ENCODE measurements at places on chromosomes 4 and X.

- no peak for DNase-seq
Observed at GRCh38 chr4:80324171-80324570, 11.4 kb upstream of the CFAP299 start.

DNA sequence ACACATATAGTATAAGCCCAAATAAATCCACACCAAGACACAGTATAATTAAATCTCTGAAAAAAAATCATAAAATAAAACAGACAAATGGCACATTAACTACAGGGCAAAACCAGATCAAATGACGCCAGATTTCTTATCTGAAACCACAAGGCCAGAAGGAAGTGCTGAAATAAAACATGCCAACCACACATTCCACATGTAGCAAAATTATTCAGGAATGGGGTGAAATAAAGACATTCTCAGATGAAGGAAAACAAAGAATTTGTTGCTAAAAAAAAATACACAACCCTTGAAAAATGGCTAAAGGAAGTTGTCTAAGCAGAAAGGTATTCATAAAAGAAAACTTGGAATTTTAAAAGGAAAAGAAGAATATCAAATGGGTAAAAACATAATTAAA lies 4.5 kb upstream of the DCAF12L1 start:
- no peak for DNase-seq

DNA sequence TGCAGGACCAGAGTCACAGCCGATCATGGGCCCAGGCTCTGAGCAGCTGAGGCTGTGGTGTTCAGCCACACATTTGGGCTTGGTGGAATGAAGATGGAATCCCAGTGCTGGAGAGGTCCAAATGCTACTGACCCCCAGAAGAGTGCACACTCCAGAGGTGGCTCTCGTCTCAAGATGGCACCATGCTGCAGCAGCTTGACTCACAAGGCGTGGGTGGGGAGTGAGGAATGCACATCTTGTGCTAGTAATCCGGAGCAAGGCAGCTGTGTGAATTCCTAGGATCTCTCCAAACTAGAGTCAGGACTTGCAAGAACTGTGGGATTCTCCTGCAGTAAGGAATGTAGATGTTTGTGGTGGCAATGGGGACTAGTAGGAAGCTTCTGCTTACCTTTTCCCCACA lies 28.7 kb downstream of the RAB28 start:
- DNase-seq = peak; percentile 2

DNA sequence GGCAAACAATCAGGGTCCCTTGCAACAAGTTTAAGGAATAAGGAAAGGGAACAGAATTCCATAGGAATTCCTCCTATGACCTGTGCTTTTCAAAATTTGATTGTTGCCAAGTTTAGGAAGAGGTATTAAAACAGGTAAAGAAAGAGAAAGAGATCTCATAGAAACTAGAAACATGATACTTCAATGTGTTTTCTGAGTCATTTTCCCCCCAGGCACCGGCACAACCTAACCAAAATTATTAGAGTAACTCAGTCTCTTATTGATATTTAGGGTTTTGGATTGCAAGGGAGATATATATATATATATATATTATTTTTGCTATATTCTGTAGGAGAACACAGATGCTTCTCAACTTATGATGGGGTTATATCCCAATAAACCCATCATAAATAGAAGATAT lies 278.0 kb upstream of the DKK2 start:
- no peak for DNase-seq

DNA sequence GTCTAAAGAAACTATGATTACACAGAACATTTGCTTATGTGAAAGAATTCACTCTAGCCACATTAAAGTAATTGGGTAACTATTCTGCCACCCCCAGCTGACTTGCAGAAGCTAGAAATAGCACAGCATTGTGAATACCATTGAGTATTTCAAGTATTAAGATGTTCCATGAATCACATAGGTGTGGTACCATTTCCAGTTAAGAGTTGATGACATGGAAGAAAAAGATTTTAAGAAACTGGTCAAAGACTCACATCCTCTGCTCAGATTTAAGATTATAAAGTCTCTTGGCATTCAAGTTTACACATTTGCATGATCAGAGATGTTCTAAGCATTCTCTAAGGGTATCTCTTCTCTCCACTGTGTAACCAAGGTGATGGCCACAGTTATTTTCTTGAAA lies 287.5 kb downstream of the CAMK2D start:
- no peak for DNase-seq

DNA sequence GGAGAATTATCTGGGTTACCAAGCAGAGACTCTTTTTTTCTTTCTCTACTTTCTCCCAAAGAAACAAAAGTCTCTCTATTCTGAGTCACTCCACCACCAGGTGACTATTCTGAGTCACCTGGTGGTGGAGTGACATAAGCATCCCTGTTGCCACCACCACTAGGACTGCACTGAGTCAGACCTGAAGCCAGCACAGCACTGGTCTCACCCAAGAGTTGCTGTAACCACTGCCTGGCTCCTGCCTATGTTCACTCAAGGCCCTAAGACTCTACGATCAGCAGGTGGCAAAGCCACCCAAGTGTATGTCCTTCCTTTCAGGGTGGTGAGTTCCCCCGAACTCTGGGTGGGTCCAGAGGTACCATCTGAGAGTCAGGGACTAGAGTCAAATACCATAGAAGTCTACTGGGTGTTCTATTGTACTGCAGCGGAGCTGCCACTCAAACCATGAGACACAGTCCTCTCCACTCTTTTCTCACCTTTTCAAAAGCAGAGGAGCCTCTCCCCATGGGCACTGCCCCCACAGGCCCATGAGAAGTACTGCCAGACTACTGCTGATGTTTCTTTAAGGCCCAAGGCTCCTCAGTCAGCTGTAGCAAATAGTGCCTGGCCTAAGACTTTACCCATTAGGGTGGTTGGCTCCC lies 209.6 kb upstream of the IRS4 start:
- DNase-seq = no peak

DNA sequence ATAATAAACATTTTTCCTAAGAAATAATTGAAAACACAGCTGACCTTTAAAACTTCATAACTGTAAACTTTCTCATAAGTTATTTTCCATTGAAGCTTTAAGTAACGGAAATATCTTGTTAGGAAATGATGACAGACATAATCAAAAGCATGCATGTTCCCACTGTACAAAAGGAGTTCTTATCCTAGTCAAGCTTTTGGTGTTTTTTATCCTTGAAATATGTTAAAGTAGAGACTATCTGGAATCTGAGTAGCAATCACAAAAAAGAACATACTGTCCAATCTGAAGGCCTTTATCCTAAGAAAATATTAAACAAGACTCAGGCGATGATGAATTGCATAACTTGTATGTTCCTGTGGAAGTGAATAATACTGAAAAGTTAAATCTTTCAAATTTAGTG lies 14.4 kb downstream of the GEMIN8 start:
- no peak for DNase-seq

- peak; percentile 47 for DNase-seq
Observed at GRCh38 chr4:151484396-151485102, 75.6 kb downstream of the FHIP1A start.

DNA sequence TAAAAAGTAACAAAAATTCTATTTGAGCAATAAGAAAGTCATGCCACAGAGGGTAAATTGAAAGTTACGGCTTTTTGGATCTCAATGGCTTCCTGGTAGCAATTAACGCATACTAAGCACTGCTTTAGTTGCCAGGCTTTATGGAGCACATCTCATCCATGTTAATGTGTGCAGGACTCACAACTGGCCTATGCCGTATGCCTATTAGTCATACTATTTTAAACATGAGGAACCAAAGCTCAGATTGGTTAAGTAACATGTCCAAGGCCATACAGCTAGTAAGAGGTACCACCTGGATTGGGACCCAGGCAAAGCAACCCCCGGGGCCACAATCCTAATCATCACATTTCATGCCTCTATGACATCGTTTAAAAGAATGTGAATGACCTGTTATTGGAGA lies 17.1 kb downstream of the DAPP1 start:
- DNase-seq = no peak

- DNase-seq = no peak
Observed at GRCh38 chr4:149836546-149836945, 20.9 kb upstream of the IQCM start.

- no peak for DNase-seq
Observed at GRCh38 chr4:150244600-150244999, 166.4 kb downstream of the DCLK2 start.

DNA sequence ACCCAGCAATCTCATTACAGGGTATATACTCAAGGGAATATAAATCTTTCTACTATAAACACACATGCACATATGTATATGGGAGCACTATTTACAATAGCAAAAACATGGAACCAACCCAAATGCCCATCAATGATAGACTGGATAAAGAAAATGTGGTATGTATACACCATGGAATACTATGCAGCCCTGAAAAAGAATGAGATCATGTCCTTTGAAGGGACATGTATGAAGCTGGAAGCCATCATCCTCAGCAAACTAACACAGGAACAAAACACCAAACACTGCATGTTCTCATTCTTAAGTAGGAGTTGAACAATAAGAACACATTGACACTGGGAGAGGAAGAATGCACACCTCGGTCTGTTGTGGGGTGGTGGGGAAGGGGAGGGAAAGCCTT lies 80.6 kb upstream of the TBX22 start:
- no peak for DNase-seq

- no peak for DNase-seq
Observed at GRCh38 chr4:94244829-94245185, 37.1 kb downstream of the SMARCAD1 start.

DNA sequence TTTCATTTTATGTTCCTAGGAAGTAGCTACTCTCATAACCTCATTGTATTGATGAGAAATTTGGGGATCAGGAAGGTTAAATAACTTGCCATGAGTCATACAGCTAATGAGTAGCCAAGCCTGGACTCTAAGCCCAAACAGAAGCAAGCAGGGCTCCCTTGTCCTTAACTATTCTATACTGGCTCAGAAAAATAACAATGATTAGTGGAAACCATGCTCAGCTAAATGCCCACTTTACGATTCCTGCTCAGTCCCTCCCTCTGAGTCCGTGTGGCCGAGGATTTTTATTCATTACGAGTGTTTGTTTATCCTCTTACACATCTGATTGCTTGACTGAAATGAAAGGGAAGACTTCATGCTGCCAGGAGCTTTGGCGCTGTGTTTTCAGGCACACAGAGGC lies 100.9 kb downstream of the SLC34A2 start:
- DNase-seq = no peak

GRCh38 chr4:92516450-92516849 lies 212.7 kb downstream of the GRID2 start:
- DNase-seq = no peak

DNA sequence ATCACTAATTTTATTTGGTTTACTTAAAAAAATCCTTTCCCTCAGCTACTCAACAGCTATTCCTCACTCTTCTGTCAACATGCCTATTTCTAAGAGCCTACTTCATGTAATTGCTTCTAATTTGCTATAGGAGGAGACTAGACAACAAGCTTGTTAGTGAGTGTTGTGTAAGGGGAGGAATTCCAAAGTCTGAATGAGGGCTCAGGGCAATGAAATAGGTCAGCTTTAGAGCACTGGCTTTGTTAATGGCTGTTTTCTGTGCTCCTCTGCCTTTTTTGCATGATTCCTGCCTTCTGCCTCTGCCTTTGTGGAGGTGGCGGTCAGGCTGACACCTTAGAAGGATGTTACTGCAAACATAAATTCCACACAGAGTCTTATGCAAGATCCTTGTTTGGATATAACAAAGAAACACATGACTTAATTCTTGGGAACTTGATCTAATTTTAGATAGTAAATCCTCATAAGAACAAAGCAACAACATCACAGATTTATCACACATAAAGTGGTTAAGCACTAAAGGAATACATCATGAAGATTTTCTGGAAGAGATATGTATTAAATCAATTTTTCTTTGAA lies 15.0 kb upstream of the PAGE1 start:
- peak; percentile 62 for DNase-seq

- DNase-seq = no peak
Observed at GRCh38 chrX:9952300-9952699, 14.9 kb upstream of the CLDN34 start.

- no peak for DNase-seq
Observed at GRCh38 chrX:120290107-120290506, 21.2 kb downstream of the TMEM255A start.

DNA sequence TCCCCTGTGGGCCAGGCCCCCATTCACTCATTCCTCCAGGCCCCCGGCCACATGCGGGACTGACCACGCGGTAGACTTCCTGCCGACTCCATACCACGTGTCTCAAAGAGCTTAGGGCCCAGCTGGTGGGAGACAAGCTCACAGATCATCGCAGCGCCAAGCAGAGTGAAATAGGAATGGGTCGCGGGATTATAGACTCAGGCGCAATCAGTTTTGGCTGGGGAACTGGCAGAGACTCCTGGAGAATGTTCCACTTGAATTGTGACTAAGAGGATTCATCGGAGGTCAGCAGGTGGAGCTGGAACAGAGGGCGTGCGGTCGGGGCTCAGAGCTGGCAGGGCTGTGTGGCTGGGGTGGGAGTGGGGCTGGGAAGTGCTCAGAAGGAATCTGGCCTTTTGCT lies 15.6 kb downstream of the ATP2B3 start:
- DNase-seq = no peak

DNA sequence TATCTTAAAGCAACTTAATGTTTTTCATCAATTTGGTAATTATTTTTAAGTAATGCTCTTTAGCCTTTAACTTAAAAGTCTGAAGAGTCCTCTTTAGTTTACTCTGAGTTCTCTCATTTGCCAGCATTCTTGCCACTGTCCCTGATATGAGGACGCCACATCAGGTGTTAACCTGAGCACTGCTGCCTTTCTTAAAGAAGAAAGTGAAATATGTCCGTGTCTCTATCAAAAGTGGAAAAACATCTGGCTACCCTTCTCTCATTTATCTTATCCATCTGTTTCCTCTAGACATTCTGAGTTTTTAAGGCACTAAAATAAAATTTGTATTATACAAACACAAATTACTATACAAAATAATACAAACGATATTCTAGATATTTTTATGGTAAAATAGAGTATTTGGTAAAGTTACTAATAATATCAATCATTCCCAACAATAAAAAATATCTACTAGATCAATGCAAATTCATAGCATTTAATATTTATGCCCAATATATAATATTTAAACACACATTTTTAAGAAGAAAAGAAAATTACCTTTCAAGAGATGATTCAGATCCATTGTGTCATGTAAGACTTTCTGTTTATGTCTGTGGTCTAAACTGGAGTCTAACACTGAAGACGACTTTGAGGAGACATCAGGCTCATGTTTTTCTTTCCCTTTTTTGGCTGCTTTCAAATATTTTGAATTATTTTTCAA lies 14.0 kb downstream of the CFAP97 start:
- no peak for DNase-seq

DNA sequence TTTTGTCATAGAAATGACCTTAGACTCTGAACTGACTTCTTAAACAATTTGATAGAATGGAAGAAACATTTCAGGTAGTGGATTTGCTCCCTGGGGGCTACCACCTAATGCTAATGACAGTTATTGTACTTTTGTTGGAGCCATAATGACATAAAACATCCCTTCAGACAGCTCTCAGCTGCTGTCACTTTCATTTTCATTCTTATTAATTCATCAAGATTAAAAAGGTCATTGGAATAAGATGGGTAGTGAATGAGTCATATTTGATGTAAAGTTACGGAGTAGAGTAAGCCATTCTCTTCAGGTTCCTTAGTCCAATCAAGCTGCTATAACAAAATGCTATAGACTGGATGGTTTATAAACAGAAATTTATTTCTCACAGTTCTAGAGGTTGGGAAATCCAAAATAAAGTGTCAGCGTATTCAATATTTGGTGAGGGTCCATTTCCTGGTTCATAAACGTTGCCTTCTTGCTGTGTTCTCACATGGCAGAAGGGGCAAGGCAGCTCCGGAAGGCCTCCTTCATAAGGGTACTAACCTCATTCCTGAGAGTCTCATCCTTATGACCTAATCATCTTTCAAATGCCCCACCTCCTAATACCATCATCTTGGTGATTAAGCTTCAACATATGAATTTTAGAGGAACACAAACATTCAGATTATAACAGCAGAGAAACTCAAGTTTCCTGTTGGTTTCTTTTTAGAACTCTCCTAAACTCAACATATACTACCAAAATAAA lies 268.5 kb downstream of the ARAP2 start:
- no peak for DNase-seq
